ENCODE measurements at places on chromosomes 2 and 18.

DNA sequence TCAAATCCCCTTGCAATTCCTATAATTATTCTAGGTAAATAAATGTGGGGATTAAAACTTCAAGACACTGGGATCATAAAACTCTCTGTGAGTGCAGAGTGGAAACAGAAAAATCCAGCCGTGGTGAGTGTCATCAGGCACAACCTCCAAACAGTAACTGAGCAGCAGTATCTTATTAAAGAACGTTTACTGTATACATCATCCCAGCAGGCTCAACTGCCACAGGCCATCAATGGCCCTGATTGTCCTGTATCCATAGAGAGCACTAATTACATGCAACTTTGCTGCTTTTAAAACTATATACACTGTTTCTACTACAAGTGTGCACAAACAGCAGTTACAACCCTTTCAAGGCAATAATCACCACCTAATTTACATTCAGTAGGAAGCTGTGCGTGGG, 23.9 kb downstream of the GAREM1 start:
- no peak for DNase-seq

DNA sequence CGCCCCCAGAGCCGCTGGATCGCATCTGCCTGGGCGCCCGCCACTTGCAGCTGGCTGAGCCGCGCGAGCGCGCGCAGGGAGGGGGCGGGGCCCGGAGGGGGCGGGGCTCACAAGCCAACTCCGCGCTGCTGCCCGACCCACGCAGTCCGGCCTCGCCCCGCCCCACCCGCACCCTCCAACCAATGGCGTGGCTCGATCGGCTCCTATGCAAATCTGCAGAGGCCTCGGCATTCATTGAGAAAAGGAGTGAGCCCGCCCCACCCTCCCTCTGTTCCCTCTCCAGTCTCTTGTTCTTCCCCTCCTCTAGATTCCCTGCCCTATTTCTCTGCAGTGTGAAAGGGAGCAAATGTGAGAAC, at the start of gene ALK:
TSS of gene ALK (minus strand) at position 27 of the 356 bp plus-strand sequence. CDS start 927 bp downstream, outside the sequence.
- peak; percentile 81 for DNase-seq

GRCh38 chr2:43872151-43872550, 33.4 kb downstream of the ABCG8 start:
- no peak for DNase-seq

- DNase-seq: no peak
Observed at GRCh38 chr2:185785851-185786473, 47.4 kb downstream of the FSIP2 start.

- DNase-seq: peak; percentile 12
Observed at GRCh38 chr2:154375579-154375931, 322.9 kb upstream of the KCNJ3 start.

- no peak for DNase-seq
Observed at GRCh38 chr18:50734342-50734741, 85.5 kb downstream of the MRO start.

DNA sequence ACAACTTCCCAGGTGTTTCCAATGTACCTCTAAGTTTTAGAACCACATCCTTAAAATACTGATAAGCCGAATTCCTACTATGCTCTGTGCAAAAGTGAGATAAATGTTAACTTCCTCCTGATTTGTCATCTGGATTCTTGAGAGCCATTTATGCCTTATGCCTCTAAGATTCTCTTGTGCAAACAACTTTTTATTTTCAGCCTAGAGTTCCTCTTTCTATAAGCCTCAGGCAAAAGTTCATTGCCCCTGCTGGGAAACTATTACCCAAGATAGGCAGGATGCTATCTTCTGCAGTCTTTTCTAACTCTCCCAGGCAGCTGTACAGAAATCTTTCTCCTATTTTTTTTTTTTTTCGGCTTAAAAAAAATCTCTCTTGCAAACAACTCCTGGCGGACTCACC, 216.1 kb downstream of the KCNJ3 start:
- no peak for DNase-seq

DNA sequence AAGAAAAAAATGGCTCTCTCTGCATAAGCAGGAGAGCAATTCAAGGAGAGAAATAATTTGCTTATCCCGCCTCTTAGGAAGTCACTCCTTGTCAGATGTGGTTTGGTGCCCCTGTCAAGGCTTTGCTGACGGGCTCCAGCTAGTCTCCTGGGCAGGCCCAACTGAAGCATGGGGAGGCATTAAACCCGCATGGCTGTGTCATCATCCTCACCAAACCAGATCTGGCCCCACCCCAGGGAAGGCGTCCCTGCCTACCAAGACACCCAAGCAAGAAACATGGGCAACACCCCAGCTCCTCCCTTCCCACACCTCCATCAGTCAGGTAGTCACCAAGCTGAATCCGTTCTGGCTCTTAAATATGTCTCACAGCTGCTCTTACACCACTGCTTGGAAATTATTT, 108.0 kb downstream of the SGPP2 start:
- no peak for DNase-seq

DNA sequence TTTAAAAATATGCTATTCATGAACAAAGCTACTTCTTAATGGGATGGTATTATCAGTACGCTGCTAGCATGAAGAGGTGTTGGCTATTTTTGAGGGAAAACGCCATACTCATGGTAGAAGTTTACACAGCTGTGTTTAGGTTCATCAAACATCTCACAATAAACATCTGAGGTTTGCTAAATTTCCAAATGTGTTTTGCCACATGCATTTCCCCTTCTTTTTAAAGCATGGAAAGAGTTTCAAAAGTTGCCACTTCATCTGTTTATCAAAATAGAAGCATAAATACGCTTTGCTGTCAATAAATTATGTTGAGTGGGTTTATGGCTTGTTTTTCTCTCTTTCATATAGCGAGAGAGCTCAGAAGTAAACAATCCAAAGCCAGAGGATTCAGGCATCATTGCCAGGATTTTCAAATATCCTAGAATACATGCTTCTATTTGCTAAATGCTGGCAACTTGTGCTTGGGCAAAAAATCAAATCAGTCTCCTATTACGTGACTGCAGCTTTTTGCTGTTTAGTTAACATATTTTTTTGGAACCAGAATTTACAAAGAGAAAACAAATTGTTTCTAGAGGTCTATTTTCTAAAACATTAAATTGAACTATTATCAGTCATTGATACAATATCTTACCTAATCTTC, 1919.9 kb upstream of the LRRTM1 start:
- DNase-seq: no peak

GRCh38 chr2:214103276-214104001, 307.4 kb upstream of the VWC2L start:
- no peak for DNase-seq

DNA sequence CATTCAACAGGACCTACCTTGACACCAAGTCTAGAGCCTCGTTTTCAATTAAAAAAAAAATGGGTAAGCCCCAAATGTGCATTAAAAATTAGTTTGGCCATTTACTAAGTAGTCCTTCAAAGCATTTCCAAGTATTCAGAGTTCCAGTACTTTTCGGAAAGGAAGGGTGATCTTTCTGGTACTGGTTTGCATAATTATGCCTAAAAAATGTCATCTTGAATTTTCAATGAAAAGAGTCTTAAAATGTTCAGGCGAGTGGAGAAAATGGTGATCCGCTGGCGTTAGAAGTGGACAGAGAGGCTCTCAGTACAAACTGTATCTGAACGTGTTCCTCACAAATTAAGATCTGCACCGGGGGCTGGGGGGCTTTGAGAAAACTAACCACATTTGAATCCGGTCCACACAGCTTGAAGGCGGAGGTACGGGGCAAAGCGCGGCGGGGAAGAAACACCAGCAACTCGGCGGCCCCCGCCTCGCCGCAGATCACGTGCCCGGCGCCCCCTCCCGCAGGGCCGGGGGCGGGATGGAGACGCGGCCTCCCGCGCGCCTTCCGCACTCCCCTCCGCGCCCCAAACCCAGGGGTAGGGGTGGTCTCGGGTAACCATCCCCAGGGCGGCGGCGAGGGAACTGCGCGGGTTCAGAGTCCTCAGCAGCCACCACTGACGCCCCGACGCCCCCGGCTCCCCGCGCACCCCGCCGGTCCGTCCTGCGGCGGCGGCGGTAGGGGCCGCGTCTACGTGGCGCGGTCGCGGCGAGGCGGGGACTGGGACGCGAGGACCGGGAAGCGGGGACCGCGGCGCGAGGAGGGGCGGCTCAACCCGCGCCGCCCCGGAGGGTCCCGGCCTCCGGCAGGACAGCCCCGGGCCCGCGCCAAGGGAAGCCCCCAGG, 564 bp downstream of the LPIN2 start:
- DNase-seq: peak; percentile 89

DNA sequence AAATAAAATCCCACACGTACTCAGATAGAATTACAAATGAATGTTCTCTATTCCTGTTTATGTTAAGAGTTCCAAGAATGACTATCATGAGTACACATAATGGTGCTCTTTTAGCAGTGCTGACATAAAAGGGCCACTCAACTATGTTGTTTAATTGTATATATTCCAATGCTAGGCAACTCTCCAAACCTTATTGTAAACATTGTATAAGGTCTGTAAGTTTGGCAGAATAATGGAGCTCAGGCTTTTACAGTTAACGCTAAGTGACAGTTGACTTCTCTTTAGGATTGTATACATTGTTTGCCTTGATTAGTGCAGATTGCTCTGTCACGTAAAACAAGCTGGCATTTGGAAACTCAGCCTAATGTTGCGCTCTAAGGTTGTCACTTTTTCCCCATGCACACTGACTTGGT, 20.8 kb downstream of the RBMS1 start:
- no peak for DNase-seq

DNA sequence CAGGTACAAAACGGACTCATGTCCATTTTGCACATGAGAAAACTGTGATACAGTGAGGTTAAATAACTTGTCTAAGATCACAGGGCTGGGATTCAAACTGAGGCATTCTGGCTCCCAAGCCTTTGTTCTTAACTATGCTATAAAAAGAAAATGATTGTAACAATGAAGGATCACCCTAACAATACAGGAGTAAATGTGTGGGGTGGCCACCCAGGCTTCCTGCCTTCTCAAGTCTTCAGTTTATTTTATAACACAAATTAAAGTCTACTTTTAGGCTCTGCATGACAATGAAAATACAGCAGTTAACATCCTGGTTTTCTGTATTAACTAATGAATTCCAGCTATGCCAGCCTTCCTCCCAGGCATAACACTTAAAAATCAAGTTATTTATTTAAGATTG, 7.6 kb downstream of the WDFY1 start:
- no peak for DNase-seq

- no peak for DNase-seq
Observed at GRCh38 chr2:44537264-44537663, 175.5 kb downstream of the CAMKMT start.

DNA sequence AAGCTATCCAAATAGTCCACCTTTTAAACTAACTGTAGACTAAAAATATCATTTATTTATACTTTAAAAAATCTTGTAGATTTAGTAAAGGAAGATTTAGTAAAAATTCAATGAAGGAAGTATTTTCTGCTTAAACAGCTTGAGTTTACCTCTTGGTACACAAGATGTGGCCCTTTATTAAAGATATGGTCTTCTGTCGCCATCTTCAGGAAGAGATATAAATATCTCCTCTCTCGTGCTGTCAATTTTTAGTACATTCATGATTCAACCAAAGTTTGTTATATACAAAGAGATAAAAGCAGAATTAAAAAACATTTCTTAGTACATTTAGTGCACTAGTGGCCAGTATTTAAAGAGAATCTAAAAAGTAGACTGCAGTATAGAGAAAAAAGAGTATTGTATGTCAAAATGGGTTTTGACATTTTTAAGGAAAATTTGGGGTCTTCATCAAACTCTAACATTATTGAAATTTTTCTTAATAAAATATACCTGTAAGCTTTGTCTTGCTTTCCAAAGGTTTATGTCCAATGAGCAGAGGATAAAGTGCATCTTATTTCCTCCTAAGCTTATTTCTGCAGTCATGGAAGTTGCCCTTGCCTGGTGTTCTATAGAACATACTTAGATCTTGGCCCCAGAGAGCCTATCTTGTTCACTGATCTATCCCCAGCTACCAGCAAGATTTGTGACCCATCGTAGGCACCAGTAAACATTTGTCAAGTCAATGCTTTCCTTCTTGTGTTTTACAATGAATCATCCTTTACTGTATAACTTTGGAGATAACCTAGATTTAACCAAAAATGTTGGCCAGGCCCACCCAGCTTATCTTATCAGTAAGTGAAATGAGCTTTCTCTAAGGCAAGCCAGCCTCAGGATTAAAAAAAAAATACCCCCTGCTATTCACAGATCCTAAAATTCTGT, 18.5 kb upstream of the EML6 start:
- DNase-seq: peak; percentile 40

- DNase-seq: no peak
Observed at GRCh38 chr2:102321941-102322719, 10.8 kb downstream of the IL1RL1 start.

GRCh38 chr2:189522435-189523151, 58.0 kb downstream of the SLC40A1 start:
- no peak for DNase-seq

GRCh38 chr18:79507546-79508480, 112.1 kb downstream of the NFATC1 start:
- peak; percentile 81 for DNase-seq

DNA sequence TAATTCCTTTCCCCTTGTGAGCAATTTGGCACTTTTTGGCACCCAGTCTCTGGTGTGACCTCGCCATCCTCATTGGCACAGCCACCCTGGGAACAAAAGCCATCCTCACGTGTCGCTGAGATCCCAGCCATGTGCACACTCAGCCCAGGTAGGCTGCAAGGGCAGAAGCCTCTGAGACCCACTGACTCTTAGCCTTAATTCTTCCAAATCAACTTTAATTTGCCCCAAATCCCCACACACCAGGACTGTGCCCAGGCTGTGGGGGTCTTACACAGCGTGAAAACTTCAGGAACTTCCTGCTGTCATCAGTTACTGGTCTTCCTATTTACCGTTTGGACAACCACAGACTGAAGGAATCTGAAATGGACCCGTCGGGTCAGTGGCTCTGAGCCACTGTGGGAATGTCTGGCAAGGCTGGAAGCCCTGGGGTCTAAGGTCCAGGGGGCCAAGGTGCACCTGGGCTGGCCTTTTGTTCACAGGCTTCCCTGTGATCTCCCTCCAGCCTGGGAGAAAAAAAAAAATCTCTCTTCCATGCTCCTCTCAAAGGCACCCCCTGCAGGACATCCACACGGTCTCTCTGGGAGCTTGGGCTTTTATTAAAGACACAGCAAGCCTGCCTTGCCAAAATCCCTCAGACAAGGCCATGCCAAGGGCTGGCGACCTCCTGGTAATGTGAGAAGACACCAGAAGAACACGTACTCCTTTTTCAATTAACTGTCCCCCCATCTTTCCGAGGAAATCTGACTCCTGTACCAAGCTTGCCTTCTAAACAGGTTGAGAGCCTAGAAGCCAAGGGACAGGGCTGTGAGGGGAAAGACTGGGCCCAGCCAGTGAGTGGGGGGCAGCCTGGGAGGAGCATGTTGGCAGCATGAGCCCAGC, 42.1 kb upstream of the LAPTM4A start:
- peak; percentile 27 for DNase-seq

- DNase-seq: no peak
Observed at GRCh38 chr18:58618822-58619595, 9.9 kb downstream of the ALPK2 start.

DNA sequence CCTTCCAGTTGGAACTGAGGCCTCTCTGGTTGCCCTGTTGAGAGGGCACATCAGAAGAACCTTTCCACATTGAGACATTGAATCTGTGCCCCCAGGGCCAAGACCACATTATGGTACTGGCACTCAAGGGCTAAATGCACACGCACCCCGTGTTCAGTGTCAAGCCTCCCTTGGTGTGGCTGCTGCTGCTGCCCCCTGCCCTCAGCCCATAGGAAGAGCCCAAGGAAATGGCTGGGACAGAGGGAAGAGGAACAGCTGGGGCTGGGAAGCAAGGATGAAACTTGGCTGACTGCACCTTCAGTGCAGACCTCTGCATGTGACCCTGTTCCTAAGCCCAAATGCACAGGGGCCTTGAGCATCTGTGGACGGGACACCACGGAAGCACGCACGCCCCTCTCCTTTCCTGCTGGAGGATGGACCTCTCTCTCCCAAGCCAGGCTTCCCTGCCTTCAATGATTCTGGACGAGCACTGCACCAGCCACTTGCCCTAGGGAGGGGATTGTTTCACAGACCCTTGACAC, 40.2 kb downstream of the NIFK start:
- no peak for DNase-seq

All from erythroblast (primary cell).